SIG-M5 (cell line): ENCODE measurements at places on chromosomes 7 and 10.
A peak's percentile ranks its signal among the peaks of the same experiment; 100 is the strongest.

- DNase-seq = no peak
These were observed 148.5 kb downstream of the POLR1F start for GRCh38 chr7:19560111-19560883.

DNA sequence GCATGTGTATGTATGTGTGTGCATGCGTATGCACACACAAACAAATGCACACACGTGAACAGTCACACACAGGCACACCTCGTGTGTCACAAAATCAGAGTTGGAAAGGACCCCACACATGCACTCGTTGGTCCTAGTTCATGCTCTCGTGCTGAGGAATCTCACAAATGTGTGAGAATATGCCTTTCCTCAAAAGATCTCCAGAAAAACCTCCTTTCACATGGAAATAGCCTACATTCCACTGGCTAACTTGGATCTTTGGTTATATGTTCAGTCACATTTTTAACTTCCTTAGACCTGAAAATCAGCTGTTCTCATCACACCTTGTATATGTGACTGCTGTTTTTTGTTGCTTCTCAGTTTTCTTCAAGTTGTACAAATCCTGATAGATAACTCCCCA lies 256.7 kb downstream of the DPP6 start:
- no peak for DNase-seq

DNA sequence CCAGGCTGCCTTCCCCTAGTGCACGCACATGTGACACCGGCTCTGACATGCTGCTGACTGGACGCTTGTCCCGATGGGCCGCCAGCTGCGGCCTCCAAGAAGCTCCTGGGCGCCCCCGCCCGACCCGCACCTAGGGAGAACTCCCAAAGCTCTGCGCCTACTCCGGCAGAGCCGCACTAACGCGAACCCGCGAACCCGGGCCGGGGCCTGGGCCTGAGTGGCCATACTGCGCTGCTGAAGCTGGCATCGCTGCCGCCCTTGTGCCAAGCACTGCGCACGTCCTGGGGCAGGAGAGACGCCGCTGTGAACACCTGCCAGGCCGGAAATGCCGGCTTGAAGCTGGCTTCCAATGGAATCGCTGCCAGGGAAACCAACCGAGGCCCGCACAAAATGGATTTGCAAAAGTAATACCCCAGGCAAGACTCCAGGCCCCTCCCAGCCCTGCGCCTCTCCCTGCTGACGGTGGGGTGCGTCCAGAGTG lies 85.1 kb downstream of the WASHC2A start:
- DNase-seq = no peak

- DNase-seq = no peak
These were observed 113.7 kb downstream of the LRMDA start for GRCh38 chr10:75544993-75545706.

- peak; percentile 8 for DNase-seq
These were observed 1.5 kb upstream of the KCTD7 start for GRCh38 chr7:66627151-66627681.
